ENCODE measurements at places on chromosomes 3 and 15. TPM values are rescaled to one million over a fixed set of nuclear protein-coding genes. Genes with fewer than 3 reads are reported as not detected.
A peak's percentile ranks its signal among the peaks of the same experiment; 100 is the strongest.

GRCh38 chr3:14441240-14441919 is 39.0 kb downstream of the SLC6A6 start:
- peak; percentile 49 for DNase-seq

GRCh38 chr3:32436816-32437189 is 45.1 kb downstream of the CMTM7 start:
- DNase-seq, result no peak

FBXW12 gene
- not detected for total RNA-seq

DNA sequence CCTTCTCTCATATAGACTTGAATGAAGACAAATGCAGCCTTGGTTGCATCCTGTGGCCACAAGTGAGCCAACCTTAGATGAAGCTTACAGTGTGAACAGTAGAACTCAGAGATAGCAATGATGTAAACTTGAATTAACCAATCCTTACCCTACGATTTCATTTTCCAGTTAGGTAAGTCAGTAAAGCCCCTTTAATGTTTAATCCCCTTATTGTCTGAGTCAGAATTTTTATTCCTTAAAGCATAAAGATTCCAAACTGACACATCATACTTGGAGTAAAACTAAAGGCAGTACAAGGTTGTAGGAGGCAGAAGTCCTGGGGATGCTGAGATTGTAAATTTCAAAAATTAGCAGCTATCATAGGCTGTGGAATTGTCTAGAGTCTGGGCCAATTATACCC is 507.8 kb upstream of the DPH6 start:
- no peak for DNase-seq

- DNase-seq, result no peak
Measured at GRCh38 chr15:62240121-62241096, 75.3 kb upstream of the C2CD4B start.

DNA sequence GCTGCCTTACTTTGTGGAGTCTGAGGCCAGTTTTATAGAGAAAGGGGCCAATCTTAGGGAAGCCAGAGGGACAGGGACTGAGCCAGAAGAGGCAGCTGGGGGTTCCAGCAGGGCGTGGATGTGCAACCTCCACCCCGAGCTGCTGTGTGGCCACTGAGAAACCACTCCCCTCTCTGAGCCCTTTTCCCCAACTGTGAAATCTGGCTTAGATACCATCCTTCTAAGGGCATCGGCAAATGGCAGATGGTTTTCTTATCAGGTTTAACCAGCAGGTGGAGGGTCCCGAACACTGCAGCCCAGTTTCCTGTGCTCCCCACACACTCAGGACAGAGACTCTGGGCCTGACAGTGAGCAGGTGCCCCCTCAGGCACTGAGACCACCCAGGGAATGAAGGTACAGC is 55.8 kb upstream of the SLC6A6 start:
- no peak for DNase-seq

DNA sequence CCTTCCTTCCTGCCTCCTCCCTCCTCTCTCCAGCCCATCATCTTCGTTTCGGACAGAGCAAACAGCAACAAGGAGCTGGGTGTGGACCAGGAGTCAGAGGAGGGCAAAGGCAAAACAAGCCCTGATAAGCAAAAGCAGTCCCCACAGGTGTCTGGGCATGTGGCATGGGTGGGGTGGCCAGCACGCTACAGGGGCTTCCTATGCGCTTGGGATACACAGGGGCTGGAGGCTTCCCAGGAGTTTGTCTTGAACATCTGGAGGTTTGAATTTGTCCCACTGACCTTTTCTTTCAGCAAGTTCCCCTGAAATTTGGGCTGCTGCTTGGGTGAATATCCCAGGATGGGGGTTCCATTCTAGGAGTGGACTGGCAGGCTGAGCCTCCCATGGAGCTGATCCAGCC is 48.9 kb downstream of the CAPN3 start:
- DNase-seq, result no peak

CMTM7 gene
- total RNA-seq, result 54.4 TPM

- DNase-seq, result no peak
Measured at GRCh38 chr3:18474202-18474601, 49.1 kb upstream of the SATB1 start.

ZNF445 gene
- 31.5 TPM for total RNA-seq

- DNase-seq, result no peak
Measured at GRCh38 chr3:127454968-127455367, 135.6 kb downstream of the TPRA1 start.

- no peak for DNase-seq
Measured at GRCh38 chr3:52079958-52080357, 23.6 kb upstream of the DUSP7 start.

- no peak for DNase-seq
Measured at GRCh38 chr3:125213946-125214542, 1.5 kb upstream of the SLC12A8 start.

GUCA1C gene
- not detected for total RNA-seq

- no peak for DNase-seq
Measured at GRCh38 chr3:112644453-112644852, 3.5 kb upstream of the CCDC80 start.

BFSP2 gene
- total RNA-seq, result not detected

DNA sequence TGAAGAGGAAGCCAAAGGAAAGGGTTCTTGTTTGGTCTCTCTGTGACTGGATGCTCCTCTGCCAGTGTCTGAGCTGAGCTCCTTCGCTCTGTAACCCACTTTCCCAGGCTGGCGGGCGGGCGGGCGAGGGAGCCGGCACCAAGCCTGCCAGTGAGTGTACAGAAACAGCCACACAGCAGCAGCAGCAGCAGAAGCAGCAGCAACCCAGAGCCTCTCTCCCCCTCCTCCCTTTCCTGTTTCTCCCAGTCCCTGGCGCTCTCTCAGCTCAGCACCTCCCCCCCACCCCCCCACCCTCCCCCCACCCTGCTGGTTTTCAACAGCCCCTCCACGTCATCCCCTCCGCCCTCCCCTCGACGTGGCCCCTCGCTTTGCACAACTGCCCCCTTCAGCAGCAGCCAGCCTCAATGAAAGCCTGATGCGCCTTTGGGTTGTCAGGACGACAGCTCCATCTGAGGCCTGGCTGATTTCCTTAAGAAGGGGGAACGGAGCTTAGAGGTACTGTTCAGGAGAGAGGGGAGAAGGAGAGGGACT is at the start of gene LSAMP:
Gene LSAMP, minus strand, starts transcription at position 177 of the 531 bp plus-strand sequence.
- DNase-seq, result peak; percentile 47

DNA sequence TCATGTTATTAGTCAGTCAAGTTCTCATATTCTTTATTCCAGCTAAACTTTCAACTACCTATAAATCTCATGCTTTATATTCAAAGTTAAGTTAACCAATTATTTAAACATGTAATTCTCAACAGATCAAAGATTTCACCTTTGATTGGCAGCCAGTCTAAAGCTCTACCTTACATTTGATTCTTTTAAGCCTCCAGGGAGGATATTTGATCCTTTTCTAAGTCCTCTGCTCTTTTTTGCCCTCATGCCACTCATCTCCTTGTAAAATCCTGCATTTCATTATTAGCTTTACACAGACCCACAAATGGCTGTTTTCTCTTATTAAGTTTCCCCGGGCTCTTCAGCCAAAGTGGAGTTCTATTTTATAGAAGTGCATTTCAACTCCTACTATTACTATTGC is 134.1 kb downstream of the NLGN1 start:
- DNase-seq, result no peak

DNA sequence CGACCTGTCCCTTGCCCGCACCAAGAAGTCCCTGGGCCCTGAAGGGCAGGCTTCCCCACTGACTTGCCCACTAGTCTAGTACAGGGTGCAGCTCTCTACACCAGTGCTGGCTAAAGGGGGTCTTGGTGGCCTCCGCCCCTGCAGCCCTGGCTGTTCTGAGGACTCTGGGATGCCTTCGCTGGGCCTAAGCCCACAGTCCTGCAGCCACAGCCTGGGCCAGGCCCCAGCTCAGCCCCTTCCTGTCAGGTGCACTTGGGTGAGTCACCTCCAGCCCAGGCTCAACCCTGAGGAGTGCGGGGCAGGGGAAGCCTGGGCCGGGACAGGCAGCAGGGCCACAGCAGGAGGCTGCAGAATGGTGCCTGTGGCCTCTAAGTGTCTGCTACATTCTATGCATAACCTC is 971 bp downstream of the C3orf22 start:
- peak; percentile 2 for DNase-seq

DNA sequence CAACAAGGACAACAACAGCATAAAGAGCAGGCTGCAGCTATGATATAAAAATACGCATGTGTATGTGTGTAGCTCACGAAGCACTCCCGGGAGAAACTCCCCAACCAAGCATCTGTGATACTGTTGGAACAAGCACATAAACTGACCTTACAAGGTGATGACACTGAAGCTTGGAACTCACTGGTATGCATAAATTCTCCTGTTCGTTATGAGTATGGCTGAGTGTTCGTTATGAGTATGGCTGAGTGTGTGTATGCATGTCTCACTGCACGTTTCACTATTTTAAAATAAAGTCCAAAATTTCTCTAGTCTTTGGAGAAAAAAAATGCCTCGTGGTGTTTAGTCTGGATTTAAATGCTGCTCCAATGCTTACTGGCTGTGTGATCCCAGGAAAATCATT is 256.8 kb downstream of the RORA start:
- DNase-seq, result no peak

CCR3 gene
- not detected for total RNA-seq

AHSG gene
- total RNA-seq, result not detected

- no peak for DNase-seq
Measured at GRCh38 chr3:188088948-188089685, 64.8 kb upstream of the LPP start.

- DNase-seq, result no peak
Measured at GRCh38 chr3:115932807-115933206, 309.5 kb downstream of the GAP43 start.

DNA sequence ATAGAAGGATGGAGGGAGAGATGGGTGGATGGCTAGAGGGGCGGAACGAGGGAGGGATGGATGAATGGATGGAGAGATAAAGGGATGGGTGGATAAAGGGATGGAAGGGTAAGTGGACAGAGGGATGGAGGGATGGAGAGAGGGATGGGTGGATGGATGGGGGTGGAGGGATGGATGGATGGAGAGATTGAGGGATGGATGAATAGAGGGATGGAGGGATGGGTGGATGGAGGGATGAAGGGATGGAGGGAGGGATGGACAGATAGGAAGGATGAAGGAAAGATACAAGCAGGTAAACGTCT is 313.3 kb downstream of the UACA start:
- DNase-seq, result no peak

EPHA6 gene
- 21.8 TPM for total RNA-seq

PLXNB1 gene
- 68.7 TPM for total RNA-seq

DNA sequence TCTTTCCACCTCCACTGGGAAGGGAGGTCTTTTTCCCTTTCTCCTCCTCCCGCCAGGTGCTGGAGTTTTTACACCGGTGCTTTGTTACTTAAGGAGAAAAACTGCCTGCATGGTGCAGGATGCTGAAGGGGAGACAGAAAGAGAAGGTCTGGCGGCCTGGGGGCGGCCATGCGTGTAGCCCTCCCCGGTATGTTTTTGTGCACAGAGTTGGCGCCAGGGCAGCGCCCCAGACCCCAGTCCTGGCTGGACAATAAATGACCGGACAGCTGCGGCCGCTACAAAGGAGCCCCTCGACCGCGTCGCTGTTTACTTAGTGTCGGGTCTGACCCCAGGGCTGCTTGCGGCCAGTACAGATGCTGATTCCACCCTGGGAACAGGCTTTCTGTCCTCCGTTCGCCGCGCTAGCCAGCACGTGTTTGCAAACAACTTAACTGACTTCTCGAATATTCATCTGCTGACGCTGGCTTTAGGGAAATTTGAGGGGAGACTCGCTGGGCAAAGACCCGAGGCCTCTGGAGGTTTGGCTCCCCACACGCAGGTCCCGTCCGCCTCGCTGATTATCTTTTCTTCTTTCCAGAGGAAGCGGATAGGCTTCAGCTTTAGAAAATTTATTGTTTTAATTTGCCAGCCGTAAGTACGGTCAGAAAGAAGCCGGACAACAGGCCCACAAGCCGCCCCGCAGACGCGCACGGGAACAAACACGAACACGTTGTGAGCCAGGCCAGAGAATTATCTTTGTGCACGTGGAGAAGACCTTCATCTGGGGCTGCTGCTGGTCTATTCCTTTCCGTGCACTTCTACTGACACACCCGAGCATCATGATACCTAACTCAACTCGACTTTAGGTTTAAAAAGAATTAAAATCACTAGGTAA is 46.9 kb downstream of the ZIC4 start:
- DNase-seq, result no peak

DNA sequence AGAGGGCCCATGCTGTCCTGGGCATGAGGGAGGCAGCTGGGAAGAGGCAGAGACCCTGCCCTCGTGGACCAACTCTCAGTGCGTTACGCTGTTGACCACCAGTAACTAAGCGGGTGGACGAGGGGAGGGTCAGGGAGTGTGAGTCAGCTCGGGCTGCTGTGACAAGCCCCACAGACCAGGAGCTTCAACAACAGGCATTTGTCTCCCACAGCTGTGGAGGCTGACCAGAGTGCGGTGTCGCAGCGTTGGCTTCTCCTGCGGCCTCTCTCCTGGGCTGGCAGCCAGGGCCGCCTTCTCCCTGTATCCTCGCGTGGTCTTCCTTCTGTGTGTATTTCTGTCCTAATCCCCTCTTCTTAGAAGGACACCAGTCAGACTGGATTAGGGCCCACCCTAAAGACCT is 13.0 kb downstream of the EFCC1 start:
- DNase-seq, result no peak

DNA sequence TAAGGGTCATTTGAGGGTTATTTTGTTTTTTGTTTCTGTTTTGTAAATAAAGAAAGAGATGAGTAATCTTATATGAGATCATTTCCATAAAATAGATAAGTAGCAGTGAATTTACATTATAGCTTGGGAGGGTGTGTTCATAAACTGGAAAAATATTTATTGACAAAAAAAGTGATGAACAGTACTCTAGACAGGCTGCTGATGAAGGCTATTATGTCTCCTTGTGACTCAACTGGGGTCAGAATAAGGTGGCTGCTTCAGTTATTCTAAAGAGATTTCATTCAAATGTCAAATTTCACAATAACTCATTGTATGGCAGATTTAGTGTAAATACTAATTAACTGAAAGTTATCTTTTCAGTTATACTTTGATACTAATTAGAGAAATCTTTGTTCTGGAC is 251.1 kb upstream of the CMC1 start:
- no peak for DNase-seq

MYL3 gene
- not detected for total RNA-seq

- no peak for DNase-seq
Measured at GRCh38 chr3:170350515-170351413, 6.8 kb upstream of the SKIL start.

DNA sequence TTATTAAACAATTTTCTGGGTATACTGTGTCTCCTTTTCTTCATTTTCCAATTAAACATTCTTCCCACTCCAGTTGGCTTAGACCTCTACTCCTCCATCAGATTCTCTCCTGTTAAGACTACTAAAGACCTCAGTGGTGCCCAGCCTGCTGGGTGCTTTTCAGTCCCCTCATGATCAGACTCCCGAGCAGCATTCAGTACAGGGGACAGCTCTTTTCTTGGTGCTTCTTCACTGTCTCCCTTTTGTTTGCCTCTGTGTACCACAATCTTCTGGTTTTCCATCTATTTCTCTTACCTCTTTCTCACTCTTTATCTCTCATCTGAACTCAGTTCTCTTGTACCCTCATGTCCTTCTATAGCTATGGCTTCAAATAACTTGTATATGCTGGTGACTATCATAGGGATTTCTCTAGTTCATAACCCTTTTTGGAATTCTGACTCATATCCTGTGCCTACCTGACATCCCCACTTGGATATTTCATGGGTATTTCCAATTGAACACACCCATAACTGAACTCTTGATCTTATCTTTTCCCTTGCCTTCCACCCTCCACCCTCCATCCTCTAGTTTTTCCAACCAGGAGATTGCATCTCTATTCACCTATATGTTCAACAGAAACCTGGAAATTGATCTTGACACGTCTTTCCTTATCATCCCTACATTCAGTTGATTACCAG is 55.6 kb upstream of the ABHD10 start:
- DNase-seq, result no peak
